ENCODE measurements at places on chromosomes 13 and 19.

GRCh38 chr13:92196591-92197256 lies 798.3 kb downstream of the GPC5 start:
- no peaks in the 10 kb centered on the region for H3K27me3 ChIP-seq
- H3K36me3 ChIP-seq, result no peaks in the 10 kb centered on the region
- H3K4me1 ChIP-seq, result peaks cover 10% of the 10 kb centered on the region
- H3K27ac ChIP-seq, result peak overlapping the region; percentile 36
- DNase-seq, result no peak
- peak overlapping the region; percentile 40 for H3K4me3 ChIP-seq

DNA sequence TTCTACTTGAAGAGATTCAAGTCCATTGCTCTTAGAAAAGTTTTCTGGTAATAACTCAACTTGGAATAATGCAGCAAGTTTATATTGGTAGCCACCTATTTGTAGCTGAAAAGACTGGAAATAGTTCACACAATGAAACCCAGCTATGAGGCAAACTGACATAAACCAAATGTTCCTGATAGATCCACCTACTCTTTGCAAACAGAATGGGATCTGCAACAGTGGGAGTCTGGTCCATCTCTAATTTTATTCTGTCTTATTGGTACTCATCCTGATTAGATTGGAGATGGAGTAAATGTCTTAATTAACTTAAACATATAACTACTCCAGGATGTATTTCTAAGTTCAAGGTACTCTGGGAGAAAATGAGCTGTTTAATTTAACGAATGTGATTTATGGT lies 438.0 kb downstream of the OLFM4 start:
- no peaks in the 10 kb centered on the region for H3K4me1 ChIP-seq
- DNase-seq, result no peak
- no peak overlapping the region for H3K4me3 ChIP-seq
- H3K36me3 ChIP-seq, result no peaks in the 10 kb centered on the region
- no peak overlapping the region for H3K27ac ChIP-seq

DNA sequence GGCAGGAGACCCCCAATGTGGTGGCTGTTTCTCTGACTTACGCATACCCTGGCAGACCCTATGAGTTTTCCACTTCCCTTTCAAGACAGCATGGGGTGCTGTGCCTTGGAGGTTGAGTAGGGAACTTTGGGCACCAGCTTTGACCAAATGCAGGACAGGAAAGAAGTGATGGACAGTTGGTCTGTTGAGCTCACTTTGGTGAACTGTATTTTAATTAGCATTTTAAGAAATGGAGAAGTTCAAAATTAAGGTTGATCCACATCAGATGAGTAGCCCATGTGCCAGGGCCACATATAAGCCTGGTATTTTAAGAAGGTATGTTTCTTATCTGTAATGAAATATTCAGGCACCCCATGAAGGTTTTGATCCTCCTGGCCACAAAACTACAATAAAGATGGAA lies 46.1 kb upstream of the RAP2A start:
- no peak overlapping the region for H3K4me3 ChIP-seq
- no peaks in the 10 kb centered on the region for H3K27me3 ChIP-seq
- H3K4me1 ChIP-seq, result peaks cover 22% of the 10 kb centered on the region
- H3K27ac ChIP-seq, result no peak overlapping the region
- peaks cover 32% of the 10 kb centered on the region for H3K36me3 ChIP-seq

DNA sequence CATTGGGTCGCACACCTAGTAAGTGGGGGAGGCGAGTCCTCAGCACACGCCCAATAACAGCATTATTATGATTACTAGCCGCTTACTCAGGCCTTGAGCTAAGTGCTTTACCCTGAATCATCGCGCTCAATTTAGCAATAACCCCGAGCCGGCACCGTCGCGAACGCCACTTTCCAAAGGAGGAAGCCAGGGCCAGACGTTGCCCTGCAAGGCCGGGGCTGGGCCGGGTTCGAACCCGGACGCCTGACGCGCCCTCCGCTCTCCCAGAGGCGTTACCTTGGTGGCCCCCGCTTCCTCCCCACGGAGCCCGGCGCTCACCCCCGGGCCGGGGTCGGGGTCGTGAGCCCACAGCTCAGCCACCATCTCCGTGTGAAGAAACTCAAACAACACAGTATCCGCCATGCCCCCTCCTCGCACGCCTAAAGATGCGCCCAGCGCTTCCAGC lies at the start of gene TRAPPC6A:
TSS of gene TRAPPC6A (minus strand) at position 421 of the 445 bp plus-strand sequence. CDS start at position 402, 19 bp downstream.
- peaks cover 29% of the 10 kb centered on the region for H3K4me1 ChIP-seq
- DNase-seq, result no peak
- peak within 1 kb of the TSS; percentile 92 for H3K4me3 ChIP-seq

- no peaks in the 10 kb centered on the region for H3K27me3 ChIP-seq
- H3K4me3 ChIP-seq, result no peak overlapping the region
- no peaks in the 10 kb centered on the region for H3K4me1 ChIP-seq
- no peak overlapping the region for H3K27ac ChIP-seq
Measured at GRCh38 chr19:6564393-6564792, 26.6 kb downstream of the CD70 start.

DNA sequence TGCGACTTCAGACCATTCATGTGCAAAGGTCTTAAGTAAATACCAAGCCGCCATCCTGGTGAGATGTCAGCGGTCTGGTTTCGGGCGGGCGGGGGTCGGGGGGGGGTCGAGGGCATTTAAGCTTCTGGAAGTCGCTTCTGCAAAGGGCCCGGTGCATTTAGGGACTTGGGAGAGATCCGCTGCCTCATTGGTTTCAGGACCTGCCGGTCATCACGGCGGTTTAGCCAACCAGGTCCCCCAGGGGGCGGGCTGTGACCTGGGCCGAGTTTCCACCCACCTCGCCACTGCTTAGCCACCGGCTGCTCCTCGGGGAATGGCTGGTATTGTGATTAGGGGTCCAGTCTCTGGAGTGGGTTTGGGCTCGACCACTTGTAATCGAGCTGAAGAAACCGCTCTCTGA lies 7.8 kb downstream of the ANKLE1 start:
- H3K27ac ChIP-seq, result no peak overlapping the region
- no peak overlapping the region for H3K4me3 ChIP-seq
- DNase-seq, result peak; percentile 89
- peaks cover 10% of the 10 kb centered on the region for H3K4me1 ChIP-seq

DNA sequence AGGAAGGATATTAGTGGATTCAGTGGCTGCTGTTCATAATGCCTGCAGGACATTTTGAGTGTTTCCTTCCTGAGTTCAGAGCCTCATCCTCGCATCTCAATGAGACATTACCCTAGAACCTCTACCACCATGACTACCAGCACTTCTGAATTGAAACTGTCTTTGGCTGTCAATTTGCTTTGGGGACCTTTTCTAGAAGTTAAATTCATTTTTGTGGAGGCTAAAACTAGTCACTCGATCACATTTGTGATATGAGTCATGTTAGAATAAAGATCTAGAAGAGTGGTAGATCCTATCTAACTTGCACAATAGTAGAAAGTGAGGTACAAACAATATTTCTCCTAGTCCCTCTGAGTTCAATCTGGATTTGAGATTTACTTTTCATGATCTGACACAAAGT lies 124.9 kb downstream of the KCNRG start:
- DNase-seq, result no peak
- no peak overlapping the region for H3K27ac ChIP-seq
- H3K4me3 ChIP-seq, result no peak overlapping the region
- peaks cover 5% of the 10 kb centered on the region for H3K27me3 ChIP-seq

GRCh38 chr13:99749271-99750019 lies 222.1 kb downstream of the ZIC5 start:
- H3K27me3 ChIP-seq, result peaks cover 16% of the 10 kb centered on the region
- H3K4me1 ChIP-seq, result no peaks in the 10 kb centered on the region
- H3K36me3 ChIP-seq, result no peaks in the 10 kb centered on the region
- H3K4me3 ChIP-seq, result no peak overlapping the region

- no peak overlapping the region for H3K4me3 ChIP-seq
- H3K36me3 ChIP-seq, result no peaks in the 10 kb centered on the region
- no peak overlapping the region for H3K27ac ChIP-seq
Measured at GRCh38 chr19:39566064-39566463, 26.1 kb upstream of the EID2 start.

Data from osteocyte (in vitro differentiated cells).